ENCODE measurements at places on chromosomes 12 and 14.

DNA sequence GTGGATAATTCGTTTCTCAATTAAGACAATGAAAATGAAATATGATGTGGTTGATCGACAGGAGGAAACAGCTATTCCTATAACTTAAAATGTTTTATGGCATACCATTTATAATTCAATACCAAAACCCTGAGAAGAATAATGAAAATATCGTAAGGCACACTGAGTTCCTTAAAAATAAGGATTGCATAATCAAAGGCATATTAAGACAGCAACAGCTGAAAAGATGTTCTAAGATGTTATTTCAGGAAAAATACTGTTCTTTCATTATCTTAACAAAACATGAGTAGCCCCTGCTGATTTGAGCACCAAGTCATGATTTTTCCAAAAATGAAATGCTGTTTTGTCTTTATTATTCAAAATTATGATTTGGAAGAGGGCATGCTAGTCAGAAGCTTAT, 189.4 kb upstream of the ALG10 start:
- no peak for DNase-seq

DNA sequence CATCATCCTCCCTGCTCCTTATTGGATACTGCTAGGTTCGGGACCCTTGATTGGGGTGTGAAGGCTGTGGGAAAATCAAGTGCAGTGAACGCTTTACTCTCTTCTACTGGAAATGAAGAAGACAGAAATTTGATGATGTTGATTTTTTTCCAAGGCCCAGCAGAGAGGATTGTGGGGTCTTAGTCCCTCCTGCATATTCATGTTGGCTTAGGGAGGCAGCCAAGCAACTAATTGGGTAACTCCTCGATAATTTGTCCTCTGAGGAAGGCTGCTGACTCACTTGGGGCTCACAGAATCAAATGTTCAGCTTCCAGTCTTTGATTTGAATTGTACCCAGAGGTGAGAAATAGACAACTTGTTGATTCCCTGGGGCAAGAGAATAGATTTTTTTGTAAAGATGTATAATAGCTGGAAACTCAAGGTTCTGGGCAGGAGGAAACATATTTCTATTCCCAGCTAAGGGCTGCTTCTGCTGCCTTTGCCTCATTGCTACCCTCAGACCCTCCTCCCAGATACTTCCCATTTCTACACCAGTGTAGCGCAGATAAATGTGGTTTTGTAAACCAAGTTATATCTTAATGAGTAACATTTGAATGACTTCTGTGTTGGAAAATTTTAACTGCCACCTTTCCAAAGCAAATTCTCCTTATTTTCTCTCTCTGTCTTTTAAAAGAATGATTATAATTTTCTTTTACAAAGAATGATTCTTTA, 21.7 kb downstream of the NEUROD4 start:
- DNase-seq, result no peak

DNA sequence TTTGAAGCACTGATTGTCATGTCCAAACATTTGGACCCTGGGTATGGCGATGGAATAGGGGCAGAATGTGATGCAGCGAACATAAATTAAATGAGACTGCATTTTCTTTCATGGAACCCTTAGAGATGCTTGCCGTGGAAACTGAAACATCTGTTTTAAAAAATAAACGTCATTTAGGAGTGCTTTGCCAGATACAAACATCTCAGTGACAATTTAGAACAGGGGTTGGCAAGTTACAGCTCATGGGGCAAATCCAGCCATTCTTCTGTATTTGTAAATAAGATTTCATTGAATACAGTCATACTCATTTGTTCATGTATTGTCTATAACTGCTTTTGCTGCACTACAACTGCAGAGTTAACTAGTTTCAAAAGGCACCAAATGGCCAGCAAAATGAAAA, 51.2 kb downstream of the SLC35F4 start:
- no peak for DNase-seq

- peak; percentile 59 for DNase-seq
Measured at GRCh38 chr12:45989721-45990467, 480 bp downstream of the SCAF11 start.

DNA sequence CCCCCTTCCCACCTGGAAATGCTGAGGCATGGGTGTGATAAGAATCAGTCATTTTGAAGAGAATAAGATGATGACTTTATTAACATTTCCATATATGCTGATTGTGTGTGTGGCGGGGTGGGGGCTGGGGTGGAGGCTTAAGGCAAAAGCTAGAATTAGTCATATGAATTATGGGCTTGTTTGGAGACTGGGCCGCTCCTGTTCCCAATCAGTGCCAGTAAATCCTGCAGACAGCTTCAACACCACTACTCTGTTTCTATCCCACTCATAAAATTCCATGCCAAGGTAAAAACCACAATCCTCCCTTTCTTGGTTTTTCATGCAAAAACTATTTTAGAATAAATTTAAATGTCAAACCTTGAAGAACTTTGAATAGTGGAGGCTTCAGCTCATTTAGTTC, 29.9 kb upstream of the SLC38A2 start:
- peak; percentile 48 for DNase-seq

- no peak for DNase-seq
Measured at GRCh38 chr12:98110536-98110935, 404.9 kb upstream of the TMPO start.

GRCh38 chr14:74985028-74985310, 17.8 kb upstream of the EIF2B2 start:
- DNase-seq, result no peak

GRCh38 chr12:68458866-68459265, 126.7 kb upstream of the MDM1 start:
- no peak for DNase-seq

DNA sequence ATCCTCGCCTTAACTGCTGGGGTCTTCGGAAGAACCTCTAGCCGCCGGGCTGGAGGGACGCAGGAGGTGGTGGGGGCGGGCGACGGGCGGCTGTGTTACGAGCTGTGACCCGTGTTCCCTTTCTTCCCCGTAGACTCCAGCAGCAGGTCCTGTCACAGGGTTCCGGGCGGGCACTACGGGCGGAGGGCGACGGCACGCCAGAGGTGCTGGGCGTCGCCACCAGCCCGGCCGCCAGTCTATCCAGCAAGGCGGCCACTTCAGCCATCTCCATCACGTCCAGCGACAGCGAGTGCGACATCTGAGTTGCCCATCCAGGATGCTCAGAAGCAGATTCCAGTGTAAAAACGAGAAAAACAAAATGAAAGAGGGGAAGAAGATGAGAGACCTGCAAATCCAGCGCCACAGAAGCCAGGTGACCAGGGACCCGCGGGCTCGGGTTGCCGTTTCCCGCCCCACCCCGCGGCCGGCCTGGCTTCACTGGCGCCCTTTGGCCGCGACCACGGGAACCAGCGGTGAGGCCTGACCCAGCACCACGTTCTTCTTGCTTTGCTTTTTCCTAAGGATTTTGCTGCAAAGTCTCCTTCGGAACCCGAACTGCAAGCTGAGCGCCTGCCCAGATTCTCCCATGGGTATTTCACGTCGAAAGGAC, 2.1 kb downstream of the SIX6 start:
- DNase-seq, result no peak

- DNase-seq, result no peak
Measured at GRCh38 chr14:37584211-37585100, 10.6 kb downstream of the FOXA1 start.

- no peak for DNase-seq
Measured at GRCh38 chr14:68747393-68747792, 45.5 kb downstream of the ZFP36L1 start.

GRCh38 chr12:3775385-3776035, 22.6 kb upstream of the CRACR2A start:
- DNase-seq, result no peak

DNA sequence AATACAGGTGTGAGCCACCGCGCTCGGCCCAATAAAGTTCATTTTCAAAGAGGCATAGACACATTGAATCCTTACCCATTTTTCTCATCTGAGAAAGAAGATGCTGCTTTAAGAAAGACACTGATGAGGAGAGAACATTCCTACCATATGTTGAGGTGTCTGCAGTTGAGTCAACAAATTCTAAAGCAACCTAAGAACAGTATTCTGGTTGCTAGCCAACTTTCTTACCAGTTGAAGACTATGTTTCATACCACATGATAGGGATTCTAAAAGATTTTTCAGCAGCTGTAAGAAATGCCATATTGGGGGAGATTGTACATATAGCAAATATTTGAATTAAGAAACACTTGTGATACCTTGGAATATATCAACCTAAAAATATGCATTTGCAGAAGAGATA, 160.1 kb downstream of the SRGAP1 start:
- peak; percentile 92 for DNase-seq

GRCh38 chr12:29146196-29146595, 2.9 kb upstream of the FAR2 start:
- DNase-seq, result no peak

DNA sequence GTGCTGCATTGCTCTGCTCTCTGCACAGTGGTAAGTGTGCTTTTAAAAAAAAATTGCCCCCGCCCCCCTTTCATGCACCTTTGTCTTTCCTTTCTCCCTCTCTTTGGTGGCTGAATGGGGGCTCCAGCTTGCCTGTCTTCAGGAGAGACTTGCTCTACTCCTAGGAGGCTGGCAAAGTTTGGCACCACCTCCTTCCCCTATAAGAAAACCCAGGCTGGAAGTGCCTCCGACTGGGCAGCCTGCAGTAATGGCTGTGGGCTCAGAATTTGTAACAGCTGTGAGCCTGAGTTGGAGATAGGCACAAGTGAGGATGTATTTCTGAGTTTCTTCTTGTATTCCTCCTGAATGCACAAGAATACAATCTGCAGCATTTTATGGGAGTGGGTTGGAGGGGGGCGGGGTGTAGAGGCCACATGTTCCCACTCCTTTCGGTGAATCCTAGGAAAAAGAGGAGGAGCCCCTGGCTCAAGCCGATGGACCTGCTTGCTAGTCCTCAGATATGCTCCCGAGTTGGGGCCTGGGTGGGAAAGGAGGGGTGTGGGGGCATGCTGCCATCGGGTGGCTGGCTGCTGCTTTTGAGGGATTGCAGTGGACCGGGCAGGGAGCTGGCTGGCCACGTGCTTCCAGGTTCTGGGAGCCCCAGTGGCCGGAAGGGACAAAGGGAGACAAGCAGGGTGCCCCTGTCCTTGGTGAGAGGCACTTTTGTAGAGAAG, 124.3 kb downstream of the TSPAN9 start:
- no peak for DNase-seq

DNA sequence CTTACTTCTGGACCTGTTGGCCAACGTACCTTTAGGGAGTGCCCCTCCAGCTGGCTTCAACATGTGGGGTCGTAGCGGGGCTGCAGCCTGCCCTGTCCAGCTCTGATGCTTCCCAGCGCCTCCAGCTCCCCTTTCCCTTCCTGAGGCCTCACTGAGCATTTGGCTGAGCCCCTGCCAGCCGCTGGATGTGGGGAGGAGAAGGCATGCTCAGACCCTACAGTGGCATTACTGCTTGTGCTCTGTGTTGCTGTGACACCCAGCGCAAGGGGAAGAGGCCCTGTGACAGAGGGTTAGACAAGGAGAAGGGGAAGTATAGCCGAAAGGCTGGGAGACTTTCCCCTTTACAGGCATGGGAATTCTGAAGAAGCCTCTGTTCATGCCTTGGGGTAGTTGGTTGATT, 145.9 kb downstream of the PRKCH start:
- no peak for DNase-seq

- no peak for DNase-seq
Measured at GRCh38 chr14:103684471-103684870, 30.8 kb downstream of the XRCC3 start.

DNA sequence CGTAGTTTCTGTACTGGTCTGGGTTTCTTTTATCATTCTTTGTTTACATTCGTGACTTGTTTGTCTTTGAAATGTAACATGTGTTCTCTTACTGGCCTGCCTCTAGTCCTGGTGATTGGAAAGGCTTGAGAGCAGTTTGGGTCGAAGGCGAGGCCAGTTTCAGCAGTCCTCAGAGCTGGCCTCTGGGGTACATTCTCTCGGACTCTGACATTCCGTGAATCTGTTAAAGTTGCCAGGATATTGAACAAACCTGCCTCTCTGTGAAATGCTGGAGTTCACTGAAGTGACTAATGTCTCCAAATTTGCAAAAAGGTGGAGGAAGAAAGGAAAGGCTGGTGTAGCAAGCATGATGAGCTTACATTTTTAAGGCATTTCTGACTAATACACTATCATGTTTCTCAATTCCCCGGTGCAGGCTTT, 1.5 kb downstream of the PLEKHA5 start:
- DNase-seq, result peak; percentile 60

- peak; percentile 85 for DNase-seq
Measured at GRCh38 chr12:103647267-103647666, 60.2 kb downstream of the STAB2 start.

DNA sequence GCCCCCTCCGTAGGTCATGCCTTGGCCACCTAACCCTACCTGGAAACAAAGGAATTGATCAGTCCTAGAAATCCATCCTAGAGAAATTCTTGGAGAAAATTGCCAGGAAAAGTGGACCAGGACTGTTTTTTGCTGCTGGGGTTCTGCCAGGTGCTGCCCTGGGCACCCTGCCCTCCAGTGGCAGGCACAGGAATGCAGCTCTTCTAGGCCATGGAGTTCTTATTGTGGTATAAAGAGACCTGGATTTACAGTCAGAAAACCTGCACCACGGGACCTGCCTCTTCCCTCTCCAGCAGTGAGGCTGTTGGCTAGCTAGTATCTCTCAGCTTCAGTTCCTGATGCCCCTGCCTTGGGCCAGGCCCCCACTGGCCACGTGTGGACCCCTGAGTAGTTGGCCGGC, 59.7 kb downstream of the SLC24A4 start:
- DNase-seq, result no peak

DNA sequence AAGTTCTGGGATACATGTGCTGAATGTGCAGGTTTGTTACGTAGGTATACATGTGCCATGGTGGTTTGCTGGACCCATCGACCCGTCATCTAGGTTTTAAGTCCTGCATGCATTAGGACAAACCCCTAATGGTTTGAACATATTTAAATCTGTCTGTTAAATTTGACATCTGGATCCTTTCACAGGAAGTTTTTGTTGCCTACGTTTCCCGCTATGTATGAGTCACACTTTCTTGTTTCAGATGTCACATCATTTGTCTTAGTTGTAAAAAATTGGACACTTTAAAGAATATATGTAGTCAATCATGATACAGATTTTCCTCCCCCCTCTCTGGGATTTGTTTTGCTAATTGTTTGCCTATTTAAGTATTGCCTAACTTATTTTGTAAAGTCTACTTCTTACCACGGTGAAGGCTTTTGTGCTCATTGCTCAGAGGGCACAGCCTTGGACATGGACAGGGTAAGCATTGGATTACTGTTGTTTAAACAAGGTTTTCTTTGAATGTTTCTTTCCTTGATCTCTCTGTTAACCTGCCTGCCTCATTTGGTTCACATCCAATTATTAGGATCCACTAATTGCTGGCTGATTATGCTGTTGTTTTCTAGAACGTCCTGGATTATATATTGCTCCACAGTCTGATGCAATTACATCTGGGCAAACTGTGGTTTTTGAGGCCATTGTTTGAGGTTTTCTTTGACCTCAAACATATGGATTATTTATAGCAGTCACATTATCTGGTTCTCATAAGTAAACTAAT, 1441.4 kb downstream of the AACS start:
- DNase-seq, result no peak

DNA sequence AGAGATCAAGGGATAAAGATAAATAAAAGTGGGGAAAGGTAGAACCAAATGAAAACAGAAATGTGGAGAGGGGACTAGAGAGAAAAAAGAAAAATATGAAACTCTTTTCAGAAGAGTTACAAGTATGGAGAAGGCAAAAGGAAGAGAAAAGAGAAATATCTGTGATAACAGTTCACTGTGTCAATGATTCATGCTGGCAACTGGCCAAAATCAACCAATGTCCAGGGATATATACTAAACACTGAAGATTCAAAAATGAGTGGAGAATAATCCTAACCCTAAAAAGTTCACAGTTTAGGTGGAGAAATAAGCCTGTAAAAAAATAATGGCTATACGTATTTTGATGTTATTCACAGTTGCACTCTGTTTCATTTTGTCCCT, 372.3 kb upstream of the KITLG start:
- DNase-seq, result peak; percentile 58

GRCh38 chr14:51024377-51024776, 70.5 kb downstream of the TRIM9 start:
- peak; percentile 21 for DNase-seq

GRCh38 chr14:20110438-20110837, at the start of gene OR4K17:
Gene OR4K17, plus strand, starts transcription at chr14:20110739. Its CDS starts 6,761 bp downstream, at chr14:20117500.
- DNase-seq, result no peak
